Ascending aorta (tissue), 2 donors: ENCODE measurements at places on chromosomes 3 and 15. TPM values are rescaled to one million over a fixed set of nuclear protein-coding genes. Genes with fewer than 3 reads are reported as not detected.

GRCh38 chr3:178381971-178382448 lies 154.2 kb upstream of the KCNMB2 start:
- no peak for DNase-seq

GRCh38 chr3:47324278-47324865 lies 41.6 kb downstream of the KLHL18 start:
- no peak for DNase-seq

GRCh38 chr3:133883641-133884040 lies 12.0 kb downstream of the RAB6B start:
- DNase-seq = no peak

DNA sequence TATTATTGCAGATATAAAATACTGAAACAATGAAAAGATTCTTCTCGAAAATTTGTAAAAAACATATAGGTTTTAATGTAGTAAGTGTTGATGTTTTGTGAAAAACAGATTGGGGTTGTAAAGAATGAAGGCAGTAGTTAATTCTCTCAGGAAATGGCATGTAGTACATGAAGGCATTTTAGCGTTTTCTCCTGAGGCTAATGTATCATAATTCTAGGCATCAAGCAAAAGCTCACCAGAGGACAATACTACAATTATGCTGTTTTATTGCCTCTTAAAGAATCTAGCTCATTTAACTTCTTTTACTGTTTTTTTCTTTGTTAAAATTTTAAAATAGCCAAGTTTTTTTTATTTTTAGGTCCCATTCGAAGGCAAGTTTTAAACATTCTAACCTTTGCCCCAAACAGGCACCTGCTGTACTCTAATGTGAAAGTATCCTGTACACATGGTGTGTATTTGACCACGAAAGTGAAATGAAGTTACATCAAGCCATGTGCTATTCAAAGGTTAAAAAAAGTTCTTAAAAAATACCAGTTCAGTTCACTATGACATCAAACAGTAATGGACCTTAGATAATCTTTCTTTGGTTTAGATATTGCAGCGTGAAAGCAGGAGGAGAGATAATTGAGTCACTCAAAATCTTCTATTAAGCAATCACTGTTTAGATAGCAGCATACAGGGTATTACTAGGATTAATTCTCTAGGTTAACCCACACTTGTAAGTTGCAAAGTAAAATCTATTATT lies 163.6 kb downstream of the ECT2 start:
- DNase-seq = no peak

- DNase-seq = no peak
These were observed 155.2 kb downstream of the RBPMS2 start for GRCh38 chr15:64619880-64620839.

DNA sequence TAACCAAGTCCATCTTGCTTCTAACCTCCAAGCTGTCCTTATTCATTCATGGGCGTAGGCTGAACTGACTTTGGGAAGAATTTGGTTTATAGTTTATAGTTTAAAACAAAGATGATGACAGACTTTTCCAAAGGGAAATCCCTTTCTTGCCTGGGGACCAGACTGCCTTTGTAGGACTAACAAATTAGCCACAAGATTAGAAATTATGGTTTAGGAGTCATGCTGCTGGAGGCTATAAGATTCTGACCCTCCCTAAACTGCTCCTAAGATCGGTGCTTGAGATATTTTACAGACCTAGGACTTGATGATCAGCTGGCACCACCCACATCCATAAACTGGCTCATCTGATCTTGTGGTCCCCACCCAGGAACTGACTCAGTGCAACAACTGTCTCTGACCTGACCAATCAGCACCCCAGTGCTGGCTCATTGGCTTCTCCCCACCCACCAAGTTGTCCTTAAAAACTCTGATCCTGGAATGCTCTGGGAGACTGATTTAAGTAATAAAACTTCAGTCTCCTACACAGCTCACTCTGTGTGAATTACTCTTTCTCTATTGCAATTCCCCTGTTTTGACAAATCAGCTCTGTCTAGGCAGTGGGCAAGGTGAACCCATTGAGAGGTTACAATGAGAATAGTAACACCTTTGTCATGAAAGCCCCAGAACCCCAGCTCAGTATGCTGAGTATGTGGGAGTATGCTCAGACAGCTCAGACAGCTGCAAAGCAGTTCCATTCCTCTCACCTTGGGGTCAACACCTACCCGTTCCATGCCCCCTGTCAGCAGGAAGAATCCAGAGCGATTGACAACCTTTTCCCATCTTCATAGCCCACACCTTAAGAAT lies 51.6 kb upstream of the C15orf39 start:
- no peak for DNase-seq

GRCh38 chr3:134885877-134886621 lies 91.0 kb downstream of the EPHB1 start:
- DNase-seq = no peak

GRCh38 chr3:136957751-136958288 lies at the start of gene IL20RB:
Gene IL20RB (plus strand): TSS chr3:136957983. CDS start chr3:136958114, 131 bp downstream.
- no peak for DNase-seq

GRCh38 chr3:9911863-9912262 lies 5.0 kb upstream of the IL17RC start:
- no peak for DNase-seq

DNA sequence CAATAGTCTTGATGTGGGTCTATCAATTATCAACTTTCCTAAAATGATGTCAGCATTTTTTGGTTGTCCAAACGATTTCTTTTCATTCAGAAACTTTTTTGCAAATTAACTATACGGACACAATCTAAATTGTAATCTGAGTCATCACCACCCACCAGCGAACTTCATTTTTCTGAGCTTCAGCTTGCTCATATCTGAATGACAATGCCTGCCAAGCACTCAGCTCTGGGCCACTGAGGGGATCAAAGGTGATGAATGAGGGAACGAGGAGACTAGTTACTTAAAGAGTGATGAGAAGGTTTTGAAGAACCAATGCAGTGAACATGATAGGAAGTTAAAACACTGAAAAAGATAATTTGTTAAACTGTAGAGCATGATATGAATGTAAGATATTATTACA lies 14.9 kb upstream of the TBC1D23 start:
- no peak for DNase-seq

DNA sequence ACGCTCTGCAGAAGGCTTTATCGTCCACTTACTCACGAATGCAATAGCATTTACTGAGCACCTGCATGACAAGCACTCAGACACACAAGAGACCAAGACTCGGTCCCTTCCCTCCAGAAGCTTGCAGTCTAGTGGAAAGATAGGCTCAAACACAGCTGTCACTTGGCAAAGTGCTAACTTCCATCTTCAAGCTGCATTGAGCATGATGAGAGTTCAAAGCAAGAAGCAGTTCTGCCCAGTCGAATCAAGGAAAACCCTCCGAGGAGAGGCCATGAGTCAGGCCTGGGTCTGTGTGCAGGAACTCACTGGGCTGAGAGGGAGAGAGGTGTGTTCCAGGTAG lies 51.5 kb downstream of the C3orf20 start:
- DNase-seq = no peak

DNA sequence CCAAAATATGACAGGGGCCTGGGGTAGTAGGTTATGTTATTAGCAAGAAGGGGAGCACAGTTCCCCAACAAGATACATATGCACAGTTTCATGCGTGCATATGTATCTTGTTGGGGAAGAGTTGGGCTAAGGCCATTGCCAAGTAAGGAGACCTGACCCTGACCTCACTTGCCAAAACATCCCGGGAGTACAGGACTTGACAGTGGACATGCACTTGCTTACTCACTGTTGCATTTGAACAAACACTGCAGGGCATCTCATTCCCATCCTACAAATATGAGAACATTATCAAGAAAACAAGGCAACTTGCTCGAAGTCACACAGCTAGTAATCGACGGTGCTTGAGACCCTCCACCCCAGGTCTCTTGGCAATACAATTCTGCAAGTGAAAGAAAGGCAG lies 4.8 kb upstream of the CAMP start:
- no peak for DNase-seq

- no peak for DNase-seq
These were observed 11.1 kb downstream of the RYK start for GRCh38 chr3:134239538-134239937.

TMF1 gene
- 35.2 TPM for total RNA-seq

ITGB5 gene
- 595 TPM for total RNA-seq
